ENCODE measurements at places on chromosomes 2 and 18.
A peak's percentile ranks its signal among the peaks of the same experiment; 100 is the strongest.

- DNase-seq: no peak
These were observed 439.9 kb upstream of the ETAA1 start for GRCh38 chr2:66957198-66957597.

DNA sequence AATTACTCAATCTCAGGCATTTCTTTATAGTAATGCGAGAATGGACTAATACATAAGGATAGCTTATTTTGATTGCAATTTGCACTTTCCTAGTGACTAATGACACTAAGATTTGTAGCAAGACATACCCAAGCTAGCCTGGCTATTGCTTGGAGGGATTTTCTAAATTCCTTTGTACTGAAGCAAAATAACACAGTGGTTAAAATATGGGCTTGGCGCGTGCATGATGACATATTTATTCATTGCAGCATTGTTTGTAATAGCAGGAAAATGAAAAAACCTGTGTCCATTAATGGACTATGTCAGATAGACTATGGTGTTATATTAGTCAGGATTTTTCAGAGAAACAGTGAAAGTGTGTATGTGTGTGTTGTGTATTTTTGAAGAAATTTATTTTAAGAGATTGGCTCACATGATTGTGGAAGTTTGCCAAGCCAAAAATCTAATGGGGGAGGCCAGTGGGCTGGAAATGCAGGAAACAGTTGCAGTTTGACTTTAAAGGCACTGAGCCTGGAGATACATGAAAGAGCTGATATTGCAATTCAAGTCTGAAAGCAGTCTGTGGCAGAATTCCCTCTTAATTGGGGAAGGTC lies 16.7 kb upstream of the LAPTM4A start:
- no peak for DNase-seq

DNA sequence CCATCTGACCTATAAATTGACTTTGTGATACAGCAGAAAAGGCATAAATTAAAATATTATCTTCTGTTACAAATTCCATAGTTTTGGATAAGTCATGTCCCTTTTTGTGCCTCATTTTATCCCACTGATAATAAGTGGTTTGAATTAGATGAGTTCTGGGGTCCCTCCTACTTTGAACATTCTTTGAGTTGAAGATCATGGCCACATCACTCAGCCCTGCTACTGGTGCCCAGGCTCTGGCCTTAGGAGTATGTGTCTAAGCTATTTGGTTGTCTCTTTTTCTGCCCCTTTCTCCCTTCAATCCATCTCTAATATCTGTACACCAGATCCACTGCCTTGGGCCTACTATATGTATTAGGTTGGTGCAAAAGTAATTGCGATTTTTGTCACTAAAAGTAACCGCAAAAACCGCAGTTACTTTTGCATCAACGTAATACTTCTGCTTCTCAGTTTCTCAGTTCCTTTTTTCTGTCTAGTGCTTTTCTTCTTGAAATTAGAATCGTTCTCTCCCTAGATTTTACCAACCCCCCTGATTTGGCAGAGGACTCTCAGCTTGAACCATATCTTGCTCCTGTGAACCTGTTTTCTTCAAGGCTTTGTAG lies 362.5 kb upstream of the TNP1 start:
- DNase-seq: peak; percentile 29

GRCh38 chr2:1233281-1233680 lies 180.0 kb upstream of the TPO start:
- DNase-seq: no peak

GRCh38 chr2:55951533-55951932 lies 28.0 kb upstream of the EFEMP1 start:
- DNase-seq: no peak

- no peak for DNase-seq
These were observed 601.1 kb upstream of the NRXN1 start for GRCh38 chr2:51633073-51633472.

GRCh38 chr2:85309699-85310321 lies 18.0 kb downstream of the TGOLN2 start:
- no peak for DNase-seq

DNA sequence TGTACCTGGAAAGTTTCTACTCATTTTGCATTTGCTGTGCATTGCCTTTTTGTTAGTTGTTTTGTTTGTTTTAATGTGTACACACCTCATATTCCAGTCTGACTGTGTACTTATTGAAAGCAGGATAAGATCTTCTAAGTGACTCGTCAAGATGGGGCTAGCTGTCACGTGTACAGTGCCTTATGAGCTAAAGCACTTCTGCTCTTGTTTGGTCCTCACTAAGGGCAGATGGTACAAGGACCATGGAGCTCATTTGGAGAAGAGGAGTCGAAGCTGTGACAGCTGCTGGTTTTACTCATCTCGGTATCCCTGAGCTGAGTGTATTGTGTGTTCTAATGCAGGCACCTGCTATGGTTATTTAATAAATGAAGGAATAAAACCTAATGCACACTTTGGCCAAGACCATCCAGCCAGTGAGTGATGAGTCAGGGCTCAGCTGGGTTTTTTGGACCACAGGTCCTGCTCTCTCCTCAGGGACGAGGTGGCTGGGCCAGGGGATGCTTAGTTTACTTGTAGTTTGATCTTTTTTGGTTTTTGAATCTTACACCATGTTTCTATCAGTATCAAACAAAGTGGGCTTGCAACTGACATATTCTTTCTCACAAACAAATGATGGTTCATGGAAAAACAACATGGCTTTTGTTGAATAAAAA lies 152.5 kb upstream of the APCDD1 start:
- DNase-seq: no peak

- DNase-seq: no peak
These were observed 10.4 kb downstream of the RNF152 start for GRCh38 chr18:61882296-61883004.

- no peak for DNase-seq
These were observed 668 bp upstream of the ANKRD12 start for GRCh38 chr18:9135912-9136314.

DNA sequence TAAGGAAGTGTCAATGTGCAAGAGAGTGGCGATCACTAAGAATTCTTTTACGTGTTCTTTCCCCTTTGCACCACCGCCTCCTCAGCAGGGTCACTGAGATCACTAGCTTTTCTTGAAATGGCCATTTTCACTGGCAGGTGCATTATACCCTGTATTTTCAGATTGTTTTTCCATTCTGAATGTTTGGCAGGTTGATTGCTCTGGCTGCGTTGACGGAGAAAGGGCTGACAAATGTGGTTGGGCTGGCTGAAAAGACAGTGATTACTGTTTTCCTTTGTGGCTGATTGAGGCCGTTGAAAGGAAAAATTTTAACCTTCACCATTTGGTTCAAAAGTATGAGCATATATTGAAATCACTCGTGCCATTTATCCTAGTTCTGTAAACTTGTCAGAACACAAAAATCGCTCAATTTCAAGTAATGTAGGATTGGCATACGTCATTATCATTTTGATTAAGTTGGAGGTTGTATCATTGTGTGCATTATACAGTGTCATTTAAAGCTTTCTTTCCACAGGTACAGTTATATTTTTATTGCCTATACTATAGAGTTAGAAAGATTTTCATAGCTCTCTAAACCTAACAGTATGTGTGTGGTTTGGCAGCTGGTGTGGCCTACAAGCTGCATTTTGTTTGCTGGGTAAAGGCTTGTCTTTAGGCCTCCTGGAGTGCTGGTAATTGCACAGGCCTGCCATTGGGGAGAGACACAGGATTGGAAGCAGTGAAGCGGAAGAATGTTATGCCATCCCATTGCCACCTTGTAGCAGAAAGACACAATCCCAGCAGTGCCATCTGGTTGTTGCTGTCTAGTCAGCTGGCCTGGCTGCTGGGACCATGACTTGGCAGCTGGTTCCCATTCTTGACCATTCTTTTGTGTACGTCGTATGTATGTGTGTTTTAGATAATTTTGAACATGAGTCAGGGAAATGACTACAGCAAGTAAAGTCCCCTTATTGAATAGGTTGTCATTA lies 36.7 kb downstream of the DYNC1I2 start:
- no peak for DNase-seq

DNA sequence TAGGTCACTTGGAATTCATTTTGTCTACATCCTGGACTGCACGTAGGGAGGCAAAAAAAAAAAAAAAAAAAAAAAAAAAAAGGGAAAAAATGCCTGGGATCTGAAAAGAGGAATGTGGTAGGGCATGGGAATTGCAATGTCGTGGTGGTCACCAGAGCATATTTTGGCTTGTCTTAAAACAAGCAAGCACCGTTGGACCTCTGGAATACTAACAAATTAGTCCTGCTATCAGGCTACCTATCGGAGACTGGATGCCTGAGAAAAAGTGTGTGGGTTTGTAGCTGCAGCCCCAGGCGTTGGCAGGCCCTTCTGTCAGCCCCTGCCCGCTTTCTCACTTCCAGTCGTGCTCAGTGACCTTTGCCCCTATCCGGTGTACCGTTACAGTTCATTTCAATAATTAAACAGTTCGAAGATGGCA lies 588.5 kb upstream of the ZEB2 start:
- DNase-seq: no peak

DNA sequence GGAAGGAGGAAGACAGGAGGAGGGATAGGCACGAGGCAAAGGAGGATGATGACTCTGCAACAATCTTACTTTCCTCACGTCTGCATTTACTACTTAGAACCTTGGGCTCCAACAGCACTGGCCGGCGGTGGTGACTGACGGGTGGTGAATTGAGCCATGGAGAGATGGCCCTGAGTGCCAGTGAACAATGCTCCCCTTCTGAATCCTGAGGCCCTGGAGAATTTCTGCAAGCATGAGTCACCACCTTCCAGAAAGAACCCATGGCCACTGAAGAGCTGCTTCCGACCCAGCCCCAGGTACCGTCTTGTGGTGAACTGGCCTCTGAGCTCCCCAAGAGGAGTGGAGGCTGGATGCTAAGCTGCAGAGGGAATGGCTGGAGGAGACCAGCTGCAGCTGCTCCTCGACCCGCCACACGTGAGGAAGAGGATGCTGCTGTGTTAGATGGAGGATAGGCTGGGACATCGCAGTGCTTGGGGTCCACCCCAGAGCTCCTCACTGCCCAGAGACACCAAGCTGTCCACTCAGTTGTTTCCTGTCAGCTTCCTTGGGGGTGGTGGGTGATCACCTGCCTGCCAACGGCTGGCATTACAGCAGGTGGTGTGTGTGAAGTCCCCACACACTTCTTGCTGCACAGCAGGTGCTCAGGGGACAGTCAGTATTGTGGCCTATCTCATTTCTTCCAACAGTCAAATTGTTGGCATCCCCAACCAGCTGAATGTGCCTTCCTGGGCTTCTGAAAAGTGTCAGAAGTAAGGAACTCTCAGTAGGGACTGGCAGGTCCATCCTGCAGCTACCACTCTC lies 186.5 kb upstream of the ID2 start:
- no peak for DNase-seq

GRCh38 chr18:63363951-63364350 lies 3.1 kb downstream of the KDSR start:
- no peak for DNase-seq

- no peak for DNase-seq
These were observed 41.4 kb upstream of the PARD3B start for GRCh38 chr2:204503869-204504268.

- no peak for DNase-seq
These were observed 105.1 kb downstream of the DYSF start for GRCh38 chr2:71558300-71559051.

DNA sequence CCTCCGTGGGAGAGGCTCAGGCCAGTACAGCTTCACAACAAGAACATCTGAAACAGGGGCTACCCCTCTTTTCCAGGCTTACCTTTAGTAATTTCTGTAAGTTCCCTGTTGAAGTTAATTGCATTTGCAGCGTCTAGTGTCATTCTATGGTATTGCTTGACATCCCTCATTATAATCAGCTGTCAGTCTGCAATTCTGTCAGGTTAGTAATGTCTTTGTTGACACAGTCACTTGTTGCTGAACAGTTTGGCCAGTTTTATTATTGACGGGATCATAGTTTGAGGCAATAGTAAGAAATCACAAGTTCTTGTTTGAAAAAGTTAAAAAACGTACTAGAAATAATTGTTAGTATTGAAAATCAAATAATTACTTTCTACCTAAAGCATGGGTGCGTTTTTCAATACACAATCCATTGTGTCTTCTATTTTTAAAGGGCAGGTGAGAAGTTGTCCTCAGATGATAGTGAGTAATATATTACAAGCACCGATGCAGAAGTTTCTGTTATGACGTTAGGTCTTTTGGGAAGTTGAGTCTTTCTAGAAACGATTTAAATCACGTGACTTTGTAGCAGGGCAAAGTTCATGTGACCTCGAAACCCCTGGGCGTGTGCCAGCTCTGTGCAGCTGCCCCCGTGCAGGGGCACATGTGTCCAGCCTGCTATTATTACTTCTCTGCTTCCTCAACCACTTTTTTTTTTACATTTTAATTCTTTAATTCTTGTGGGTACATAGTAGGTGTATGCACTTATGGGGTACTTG lies 49.5 kb upstream of the MBP start:
- no peak for DNase-seq

- DNase-seq: no peak
These were observed 2.7 kb upstream of the SIX2 start for GRCh38 chr2:45011621-45012602.

- no peak for DNase-seq
These were observed 91.4 kb upstream of the RBMS1 start for GRCh38 chr2:160584972-160585494.

DNA sequence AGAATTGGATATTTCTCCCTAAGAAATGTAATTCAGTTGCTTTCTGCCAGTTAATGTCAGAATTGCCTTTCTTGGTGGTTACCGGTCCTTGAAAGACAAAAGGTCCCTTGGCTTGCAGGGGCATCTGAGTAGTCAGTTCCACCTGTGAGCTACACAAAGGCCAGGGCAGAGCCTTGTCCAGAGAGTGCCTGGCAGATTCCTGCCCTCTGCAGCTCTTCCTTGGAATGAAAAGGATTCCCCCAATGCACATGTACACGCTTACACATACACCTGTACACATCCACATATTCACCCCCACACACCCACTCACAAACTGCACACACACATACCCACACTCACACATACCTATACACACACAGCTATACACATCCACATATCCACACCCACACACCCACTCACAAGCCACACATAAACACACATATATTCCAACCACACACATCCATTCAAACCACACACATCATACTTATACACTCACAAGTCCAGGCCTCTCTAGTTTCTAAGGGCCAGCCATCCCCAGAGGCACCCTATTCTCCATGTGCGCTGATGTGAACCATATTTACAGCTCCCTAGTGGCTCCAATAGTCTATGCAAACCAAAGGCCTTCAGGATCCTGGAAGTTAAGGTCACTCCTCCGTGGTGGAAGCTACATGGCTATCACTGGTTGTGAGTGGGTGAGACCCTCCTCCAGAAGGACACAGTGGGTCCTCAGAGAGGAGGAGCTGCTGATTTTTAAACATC lies 9.6 kb downstream of the CYRIA start:
- DNase-seq: no peak

DNA sequence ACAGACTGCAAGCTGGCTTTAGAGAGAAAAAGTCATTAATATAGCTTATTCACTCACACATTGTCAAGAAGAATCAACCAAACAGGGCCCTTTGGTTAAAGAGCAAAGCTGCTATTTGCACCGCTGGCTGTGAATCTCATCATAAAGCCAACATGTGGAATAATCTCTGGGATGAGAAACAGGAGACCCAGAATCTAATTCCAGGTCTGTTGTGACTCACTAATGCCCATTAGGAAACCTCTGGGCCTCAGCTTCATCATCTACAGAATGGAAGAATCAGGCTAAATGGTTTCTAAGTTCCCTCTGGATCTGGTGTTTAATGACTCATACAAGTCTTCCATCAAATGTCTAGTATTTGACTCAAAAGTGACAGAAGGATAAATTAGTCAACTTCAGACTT lies 591.7 kb upstream of the DDX18 start:
- no peak for DNase-seq

Data from GDM1 (cell line).